Thymus (tissue), 14 donors: ENCODE measurements at places on chromosomes 2 and 18. TPM values are rescaled to one million over a fixed set of nuclear protein-coding genes. Genes with fewer than 3 reads are reported as not detected.

The CRACDL gene
- 1.9 TPM for total RNA-seq

The SATB2 gene
- 0.38 TPM for total RNA-seq

The PPM1G gene
- total RNA-seq, result 68.6 TPM

The LTBP1 gene
- 17.7 TPM for total RNA-seq

The CELF4 gene
- 0.05 TPM for total RNA-seq

The TMEM237 gene
- 24.7 TPM for total RNA-seq

The C2orf78 gene
- total RNA-seq, result not detected

The OTOF gene
- total RNA-seq, result 0.42 TPM

The INHA gene
- 0.05 TPM for total RNA-seq

The TUBB8B gene
- 0.14 TPM for total RNA-seq

The PTPRN gene
- total RNA-seq, result 0.14 TPM

The AQP4 gene
- total RNA-seq, result 0.24 TPM

The IL37 gene
- 0.09 TPM for total RNA-seq

The ALPP gene
- 0.09 TPM for total RNA-seq

The FOXD4L1 gene
- total RNA-seq, result 0.24 TPM

The CFAP65 gene
- 0.05 TPM for total RNA-seq

The GAL3ST2 gene
- total RNA-seq, result 0.09 TPM
